NCI-H187 (cell line): ENCODE measurements at places on chromosomes 4 and X.

DNA sequence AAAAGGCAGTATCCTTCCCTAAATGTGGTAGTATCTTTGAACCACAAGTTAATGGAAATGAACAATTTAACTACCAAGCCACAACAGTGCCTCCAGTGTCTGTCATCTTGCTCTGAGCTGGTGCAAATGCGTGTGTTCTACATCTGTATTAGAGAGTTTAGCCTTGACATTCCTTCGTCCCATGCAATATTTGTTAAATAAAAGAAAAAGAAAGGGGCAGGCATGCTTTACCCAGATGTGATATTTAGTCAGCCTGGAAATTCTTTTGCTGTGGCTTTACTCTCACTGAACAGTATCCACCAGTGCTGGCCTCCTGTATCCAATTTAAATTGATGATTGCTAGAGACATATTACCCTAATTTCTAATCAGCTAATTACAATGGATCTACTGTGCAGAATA is 310.5 kb downstream of the CFAP299 start:
- DNase-seq: no peak

- no peak for DNase-seq
These were observed 870.9 kb upstream of the FRG1 start for GRCh38 chr4:189069772-189070171.

GRCh38 chr4:25859429-25860148 is 3.2 kb downstream of the SEL1L3 start:
- no peak for DNase-seq

- DNase-seq: no peak
These were observed 87.0 kb downstream of the RNF150 start for GRCh38 chr4:141046255-141046654.

- DNase-seq: no peak
These were observed 66.3 kb downstream of the CRMP1 start for GRCh38 chr4:5826437-5827107.

GRCh38 chr4:156559346-156559745 is 412.3 kb downstream of the PDGFC start:
- DNase-seq: no peak

GRCh38 chr4:180380733-180381132 is 1862.5 kb upstream of the TENM3 start:
- DNase-seq: no peak

GRCh38 chr4:98377559-98377958 is 116.4 kb downstream of the RAP1GDS1 start:
- DNase-seq: no peak

DNA sequence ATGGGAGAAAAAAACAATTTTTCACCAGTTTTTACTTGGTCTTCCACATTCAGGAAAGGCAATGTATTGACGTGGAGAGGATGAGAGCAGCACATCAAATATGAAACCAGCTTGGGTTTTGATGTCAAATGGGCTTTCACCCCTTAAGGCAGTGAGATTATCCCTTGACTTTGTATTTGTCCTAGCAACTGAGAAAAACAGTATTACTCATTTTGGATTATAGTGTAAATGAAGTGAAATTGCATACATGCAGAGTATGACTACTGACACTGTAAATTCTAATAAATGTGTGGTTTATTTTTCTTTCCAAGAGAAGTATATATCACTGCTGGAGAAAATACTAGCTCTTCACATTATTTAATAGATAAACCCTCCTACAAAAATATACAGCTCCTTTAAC is 863.6 kb upstream of the IGFBP7 start:
- DNase-seq: no peak

DNA sequence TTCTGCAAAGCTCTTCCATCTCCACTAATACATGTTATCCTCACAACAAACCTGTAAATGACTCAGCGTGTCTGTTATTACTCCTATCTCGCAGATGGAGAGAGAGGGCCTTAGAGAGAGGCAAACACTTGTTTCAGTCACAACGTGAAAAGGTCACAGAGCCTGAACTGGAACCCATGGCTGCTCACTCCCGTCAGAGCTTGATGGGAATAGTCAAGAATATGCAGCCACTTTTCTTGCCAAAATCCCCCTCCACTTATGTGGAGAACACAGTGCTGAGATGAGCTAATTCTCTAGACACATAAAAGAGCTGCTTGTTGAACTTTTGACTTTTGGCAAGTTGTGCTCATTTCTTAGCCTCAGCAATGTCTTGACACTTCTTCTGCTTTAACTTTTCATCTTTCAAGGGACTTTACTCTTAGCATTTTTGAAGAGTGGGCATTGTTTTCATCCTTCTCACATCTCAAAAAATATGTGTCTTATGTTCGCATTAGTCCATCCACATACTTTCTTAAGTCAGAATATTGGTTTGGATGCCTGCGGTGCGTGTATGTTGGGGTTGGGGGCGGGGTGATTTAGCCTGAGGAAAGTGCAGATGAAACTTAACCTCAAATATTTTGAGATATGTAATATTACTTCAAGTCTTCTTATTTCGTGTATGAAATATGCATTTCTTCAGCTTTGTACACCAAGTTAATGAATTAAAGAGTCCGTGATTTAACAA is 69.2 kb downstream of the SYNPO2 start:
- no peak for DNase-seq

DNA sequence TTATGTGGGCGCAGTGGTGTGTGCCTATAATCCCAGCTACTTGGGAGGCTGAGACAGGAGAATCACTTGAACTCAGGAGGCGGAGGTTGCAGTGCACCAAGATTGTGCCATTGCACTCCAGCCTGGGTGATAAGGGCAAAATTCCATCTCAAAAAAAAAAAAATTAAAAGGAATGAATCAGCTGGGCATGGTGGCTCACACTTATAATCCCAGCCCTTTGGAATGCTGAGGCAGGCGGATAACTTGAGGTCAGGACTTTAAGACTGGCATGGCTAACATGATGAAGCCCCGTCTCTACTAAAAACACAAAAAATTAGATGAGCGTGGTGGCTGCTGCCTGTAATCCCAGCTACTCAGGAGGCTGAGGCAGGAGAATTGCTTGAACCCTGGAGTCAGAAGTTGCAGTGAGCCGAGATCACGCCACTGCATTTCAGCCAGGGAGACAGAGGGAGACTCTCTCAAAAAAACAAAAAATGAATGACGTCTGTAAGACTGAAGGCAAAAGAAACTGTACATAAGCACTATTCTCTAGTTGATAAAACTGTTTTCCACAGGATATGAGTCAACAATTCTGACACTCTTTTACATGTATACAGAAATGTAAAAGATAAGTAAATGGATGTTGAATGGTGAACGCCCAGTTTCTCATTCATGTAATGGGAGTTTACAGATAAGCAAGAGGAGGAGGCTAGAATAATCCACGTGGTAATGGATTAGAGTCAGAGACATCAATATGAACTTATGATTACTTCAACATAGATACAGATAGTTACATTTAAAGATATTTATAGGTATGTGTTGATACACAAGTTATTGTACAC is 22.2 kb downstream of the CENPC start:
- DNase-seq: no peak

- no peak for DNase-seq
These were observed 11.8 kb downstream of the RBM47 start for GRCh38 chr4:40617872-40618271.

- no peak for DNase-seq
These were observed 102.0 kb upstream of the LEF1 start for GRCh38 chr4:108270466-108271450.

- peak; percentile 10 for DNase-seq
These were observed 92.5 kb downstream of the ANK2 start for GRCh38 chr4:113141901-113142346.

GRCh38 chrX:31487951-31488350 is 416.1 kb upstream of the FTHL17 start:
- no peak for DNase-seq

- no peak for DNase-seq
These were observed 626 bp upstream of the CEP135 start for GRCh38 chr4:55947912-55948725.

GRCh38 chr4:82201805-82202641 is 171.8 kb downstream of the HNRNPD start:
- DNase-seq: peak; percentile 22

- DNase-seq: no peak
These were observed 85.7 kb upstream of the MTM1 start for GRCh38 chrX:150482537-150483206.

DNA sequence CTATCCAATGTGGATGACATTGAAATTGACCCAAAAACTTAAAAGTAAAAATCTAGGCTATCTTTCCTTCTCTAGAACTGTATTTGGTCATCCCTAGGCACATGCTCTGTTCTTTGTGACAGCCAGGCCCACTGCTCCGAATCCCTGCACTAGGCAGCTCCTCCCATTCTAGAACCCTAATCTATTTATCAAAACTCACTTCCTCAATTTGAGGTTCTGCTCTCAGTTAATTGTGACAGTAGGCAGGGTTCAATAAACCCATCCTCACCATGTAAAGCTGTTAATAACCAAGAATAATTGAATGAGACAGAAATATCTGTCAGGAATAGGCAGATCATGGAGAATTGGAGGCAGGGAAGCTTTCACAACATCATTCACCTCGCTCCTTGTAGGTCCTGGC is 51.9 kb upstream of the IRF2 start:
- DNase-seq: no peak

GRCh38 chr4:20284990-20285389 is 33.3 kb downstream of the SLIT2 start:
- DNase-seq: no peak

DNA sequence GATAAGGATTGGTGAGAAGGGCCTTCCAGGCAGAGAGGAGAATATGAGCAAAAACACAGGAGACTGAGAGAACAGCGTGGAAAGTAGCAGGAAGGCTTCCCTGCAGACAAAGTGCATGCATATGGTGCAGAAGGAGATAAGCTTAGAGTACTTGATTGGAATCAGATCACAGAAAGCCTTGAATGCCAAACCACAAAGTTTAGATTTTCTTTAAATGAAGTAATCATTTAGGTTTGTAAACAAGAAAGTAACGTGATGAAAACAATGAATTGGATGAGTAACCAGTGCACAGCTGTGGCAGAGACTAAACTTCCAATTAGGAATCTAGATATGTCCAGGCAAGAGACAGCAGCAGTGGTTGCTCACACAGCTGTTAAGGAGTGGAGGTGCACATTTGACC is 83.8 kb upstream of the C1QTNF7 start:
- DNase-seq: no peak

GRCh38 chrX:69192603-69193002 is 27.4 kb upstream of the PJA1 start:
- no peak for DNase-seq

- DNase-seq: no peak
These were observed 61.9 kb downstream of the ANKRD50 start for GRCh38 chr4:124650614-124651013.

GRCh38 chr4:45353161-45353560 is 626.8 kb upstream of the GNPDA2 start:
- no peak for DNase-seq

DNA sequence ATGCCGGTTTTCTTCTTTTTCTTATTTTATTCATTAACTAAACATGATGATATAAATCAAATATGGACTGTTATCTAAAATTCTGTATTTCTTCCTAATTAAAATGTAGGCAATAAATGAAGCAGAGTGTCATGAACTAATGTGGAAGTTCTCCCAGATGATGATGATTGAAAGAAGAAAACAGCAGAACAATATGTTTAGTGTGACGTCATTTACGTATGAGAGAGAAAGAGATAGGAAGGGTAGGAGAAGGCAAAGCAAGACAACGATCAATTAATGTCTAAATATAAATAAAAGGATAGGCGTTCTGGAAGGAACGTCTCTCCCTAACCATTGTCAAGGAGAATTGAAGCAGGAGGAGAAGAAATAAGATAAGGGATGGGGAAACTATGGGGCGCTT is 105.2 kb downstream of the NEUROG2 start:
- DNase-seq: no peak

DNA sequence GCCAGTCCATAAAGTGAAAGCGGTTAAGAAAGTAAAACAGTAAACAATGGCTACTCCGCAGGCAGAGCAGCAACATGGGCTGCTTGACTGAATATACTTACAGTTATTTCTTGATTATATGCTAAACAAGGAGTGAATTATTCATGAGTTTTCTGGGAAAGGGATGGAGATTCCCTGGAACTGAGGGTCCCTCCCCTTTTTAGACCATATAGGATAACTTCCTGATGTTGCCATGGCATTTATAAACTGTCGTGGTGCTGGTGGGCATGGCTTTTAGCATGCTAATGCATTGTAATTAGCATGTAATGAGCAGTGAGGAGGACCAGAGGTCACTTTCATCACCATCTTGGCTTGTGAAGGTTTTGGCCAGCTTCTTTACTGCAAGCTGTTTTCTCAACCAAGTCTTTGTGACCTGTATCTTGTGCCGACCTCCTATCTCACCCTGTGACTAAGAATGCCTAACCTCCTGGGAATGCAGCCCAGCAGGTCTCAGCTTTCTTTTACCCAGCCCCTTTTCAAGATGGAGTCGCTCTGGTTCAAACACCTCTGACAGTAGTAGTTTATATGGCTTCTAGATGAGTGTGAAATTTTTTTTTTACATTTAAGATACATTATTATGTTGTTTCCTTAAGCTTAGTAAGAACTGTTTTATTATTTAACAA is 514.8 kb upstream of the TENM3 start:
- DNase-seq: no peak

DNA sequence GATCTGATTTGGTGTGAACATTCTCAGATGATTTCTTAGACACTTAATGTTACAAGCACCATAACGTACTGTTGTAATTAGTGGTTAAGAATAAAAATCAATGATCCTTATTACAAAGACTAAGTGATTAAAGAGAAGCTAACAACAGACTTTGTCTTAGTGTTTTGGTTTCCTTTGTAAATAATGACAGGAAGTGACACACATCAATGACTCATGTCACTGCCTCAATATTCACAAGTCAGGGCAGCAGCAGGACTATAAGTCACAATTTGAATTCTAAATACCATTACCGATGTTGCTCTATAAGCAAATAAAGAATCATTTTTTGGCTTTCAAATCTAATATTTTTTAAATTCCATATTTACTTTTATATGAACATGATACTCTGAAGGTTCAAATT is 115.8 kb upstream of the FAT4 start:
- DNase-seq: no peak

DNA sequence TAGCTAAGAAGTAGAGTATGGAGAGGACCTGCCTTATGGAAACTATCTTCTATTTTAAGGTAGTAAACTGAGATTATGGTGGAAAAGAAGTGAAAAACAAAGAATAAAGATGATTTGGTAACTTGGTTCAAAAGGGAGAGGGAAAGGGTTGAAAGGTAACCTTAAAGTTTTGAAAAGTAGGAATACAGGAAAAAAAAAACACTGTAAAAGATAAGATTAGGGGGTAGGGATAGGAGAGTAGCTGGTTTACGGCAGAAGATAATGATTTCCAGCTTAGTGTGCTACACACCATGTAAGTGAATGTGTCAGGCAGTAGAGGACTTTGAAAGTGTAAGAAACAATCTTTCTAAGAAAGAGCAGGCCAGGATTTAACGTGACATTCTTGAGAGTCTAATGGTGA is 35.3 kb downstream of the FAM13A start:
- no peak for DNase-seq
